ENCODE measurements at places on chromosomes 2 and 18.
A peak's percentile ranks its signal among the peaks of the same experiment; 100 is the strongest.

DNA sequence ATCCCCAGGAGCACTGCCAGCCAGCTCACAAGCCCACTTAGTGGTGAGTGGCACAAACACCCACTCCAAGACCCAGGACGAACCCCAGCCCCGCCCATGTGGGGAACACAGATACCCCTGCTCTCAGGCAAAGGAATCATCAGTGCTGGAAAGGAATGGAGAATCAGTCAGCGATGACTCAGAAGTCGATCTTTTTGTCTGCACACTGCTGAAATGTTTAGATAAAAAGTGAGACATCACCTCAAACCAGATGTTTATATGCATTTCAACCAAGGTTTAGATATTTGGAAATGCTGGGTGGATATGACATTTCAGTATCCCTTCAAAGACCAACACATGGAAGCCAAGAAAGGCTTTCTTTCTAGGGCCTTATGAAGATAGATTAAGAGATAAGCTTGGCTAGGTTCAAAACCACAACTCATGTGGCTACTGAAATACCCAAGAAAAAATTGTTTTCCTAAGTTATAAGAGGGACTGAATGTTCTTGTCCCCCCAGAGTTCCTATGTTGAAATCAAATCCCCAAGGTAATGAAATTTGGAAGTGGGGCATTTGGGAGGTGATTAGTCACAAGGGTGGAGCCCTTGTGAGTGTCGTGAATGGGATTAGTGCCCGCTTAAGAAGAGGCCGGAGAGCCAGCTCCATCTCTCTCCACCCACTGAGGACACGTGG, 43.7 kb downstream of the POU3F3 start:
- DNase-seq = no peak

GRCh38 chr2:231991664-231992063, 30.2 kb downstream of the DIS3L2 start:
- no peak for DNase-seq

DNA sequence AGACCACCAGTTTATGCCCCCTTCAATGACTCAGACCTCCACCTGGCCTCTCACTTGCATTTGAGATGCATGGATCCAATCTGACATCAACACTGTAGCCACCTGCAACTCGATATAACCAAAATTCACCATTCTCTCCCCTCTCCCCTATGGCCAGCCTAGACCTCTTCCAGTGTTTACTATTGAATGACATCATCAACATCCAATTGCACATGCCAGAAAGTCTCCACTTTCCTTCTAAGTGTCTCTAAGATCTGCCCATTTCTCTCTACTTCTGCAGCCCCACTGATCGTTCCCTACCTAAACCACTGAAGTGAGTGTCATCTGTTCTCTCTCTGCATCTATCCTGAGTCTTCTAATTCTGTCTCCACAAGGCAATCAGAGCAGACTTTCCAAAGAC, 151.3 kb upstream of the APCDD1 start:
- DNase-seq = no peak

DNA sequence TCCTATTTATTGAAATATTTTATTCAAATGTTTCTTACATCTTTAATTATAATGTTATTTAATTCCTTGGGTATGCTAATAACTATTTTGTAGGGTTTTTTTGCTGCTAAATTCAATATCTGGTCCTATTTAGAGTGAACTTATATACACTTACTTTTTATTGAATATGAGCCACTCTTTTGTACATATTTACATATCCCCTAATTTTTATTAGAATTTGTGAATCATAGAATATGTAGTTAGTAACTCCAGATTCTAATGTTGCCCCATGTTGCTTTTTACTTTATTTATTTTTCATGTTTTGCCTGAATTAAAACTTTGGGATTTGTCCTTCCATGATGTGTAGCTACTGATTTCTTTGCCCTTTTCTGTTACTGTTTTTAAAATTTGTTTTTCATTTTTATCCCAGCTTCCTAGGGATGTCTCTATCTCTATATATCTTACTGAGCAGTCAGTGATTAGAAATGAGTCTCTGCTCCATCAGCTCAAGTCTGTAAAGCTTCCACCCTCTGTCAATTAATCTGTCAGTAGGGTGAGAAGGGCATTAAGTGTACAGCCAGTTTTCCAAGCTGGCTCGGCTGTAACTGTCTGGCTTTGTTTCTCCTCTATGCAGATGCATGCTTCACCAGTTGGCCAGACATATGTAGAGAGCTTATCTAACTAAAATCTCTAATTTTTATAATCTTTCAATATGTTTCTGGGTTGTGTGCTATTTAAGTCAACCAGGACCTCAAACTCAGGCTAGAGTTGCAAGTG, 256.9 kb downstream of the CDH19 start:
- DNase-seq = no peak

DNA sequence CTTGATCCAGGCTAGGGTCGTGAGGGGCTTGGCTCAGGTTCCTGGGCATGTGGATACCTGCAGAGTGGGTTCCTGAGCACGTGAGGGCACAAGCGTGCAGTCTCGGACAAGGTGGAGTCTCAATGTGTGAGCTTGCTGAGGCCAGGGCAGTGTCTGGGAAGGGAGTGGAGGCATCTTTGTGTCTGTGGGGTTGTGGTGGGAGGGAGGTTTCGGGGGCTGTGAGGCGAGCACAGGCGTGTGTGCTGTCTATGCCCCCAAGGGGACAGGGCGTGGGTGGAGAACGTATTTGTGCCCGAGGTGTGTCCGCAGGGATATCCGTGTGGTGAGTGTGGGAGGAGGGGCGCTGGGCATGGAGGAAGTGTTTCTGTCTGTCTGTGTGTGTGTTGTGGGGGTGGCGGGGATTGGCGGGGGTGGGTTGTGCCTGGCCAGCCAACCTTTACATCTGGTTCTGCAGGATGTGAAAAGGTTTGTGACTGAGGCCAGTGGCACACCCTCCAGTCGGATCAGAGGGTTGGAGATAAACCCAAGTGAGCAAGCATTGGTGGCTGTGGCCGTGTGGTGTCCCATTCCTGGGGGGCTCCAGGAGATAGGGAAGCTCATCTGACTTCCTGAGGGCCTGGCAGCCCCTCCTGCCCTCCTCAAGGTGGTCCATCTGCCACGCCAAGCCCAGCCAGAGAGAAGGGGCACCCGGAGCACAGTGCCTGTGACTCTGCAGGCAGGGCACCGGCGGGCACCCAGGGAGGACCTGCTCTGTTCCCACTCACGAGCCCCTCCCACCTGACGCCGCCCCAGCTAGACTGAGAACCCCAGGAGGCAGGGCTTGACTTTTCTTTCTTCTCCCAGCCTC, 57.1 kb downstream of the ZFP36L2 start:
- DNase-seq = no peak

DNA sequence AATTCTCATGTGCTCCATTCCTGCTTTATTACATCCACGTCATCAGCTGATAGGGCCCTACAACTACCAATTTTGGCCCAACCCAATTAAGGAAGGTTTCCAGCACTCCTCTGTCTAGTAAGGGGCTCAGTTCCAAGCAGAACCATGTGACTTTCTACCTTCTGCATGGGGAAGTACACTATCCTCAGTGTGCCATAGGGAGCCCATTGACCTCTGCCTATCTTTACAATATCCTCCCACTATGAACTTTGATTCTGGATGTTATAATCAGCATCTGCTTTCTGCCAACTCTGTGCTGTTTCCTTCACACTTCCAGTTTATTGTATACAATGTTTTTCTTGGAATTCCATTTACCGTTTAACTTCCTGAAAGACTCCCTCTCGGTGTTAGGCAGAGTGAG, 53.9 kb upstream of the GCFC2 start:
- DNase-seq = no peak

GRCh38 chr2:91477731-91478672, 2786.5 kb downstream of the RPIA start:
- DNase-seq = no peak

GRCh38 chr2:113850687-113851086, 39.2 kb upstream of the ACTR3 start:
- no peak for DNase-seq

DNA sequence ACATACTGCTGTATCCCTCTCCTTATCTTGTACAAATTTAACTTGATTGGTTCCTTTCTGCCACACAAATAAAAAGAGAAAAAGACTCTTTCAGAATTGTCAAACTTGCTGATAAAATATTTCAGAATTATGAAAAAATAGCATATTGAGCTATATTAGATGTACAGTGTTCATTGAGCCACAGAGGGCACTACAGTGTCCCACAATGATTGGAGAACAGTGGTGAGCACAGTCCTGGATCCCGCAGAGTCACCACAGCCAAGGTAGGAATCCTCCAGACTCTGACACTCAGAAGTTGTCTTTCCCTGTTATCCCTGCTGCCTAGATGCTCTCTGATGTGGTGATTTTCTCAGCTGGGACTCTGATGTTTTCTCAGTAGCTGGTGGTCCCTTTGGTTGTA, 1281.3 kb upstream of the ZEB2 start:
- DNase-seq = no peak

DNA sequence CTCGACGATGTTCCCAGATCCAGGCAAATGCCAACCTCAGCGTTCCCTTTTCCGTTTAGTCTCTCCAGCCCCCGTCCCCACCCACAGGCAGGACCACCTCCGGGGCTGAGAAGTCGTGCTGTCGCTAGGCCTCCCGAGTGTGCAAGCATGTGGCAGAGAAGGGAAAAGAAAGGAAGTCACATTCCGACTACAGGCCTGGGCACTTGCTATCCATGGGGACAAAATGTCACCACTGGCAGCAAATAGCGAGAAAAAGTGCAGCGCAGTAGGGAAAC, 420 bp downstream of the PIGN start:
- DNase-seq = no peak

GRCh38 chr2:9738535-9739496, 104.5 kb upstream of the TAF1B start:
- peak; percentile 68 for DNase-seq

DNA sequence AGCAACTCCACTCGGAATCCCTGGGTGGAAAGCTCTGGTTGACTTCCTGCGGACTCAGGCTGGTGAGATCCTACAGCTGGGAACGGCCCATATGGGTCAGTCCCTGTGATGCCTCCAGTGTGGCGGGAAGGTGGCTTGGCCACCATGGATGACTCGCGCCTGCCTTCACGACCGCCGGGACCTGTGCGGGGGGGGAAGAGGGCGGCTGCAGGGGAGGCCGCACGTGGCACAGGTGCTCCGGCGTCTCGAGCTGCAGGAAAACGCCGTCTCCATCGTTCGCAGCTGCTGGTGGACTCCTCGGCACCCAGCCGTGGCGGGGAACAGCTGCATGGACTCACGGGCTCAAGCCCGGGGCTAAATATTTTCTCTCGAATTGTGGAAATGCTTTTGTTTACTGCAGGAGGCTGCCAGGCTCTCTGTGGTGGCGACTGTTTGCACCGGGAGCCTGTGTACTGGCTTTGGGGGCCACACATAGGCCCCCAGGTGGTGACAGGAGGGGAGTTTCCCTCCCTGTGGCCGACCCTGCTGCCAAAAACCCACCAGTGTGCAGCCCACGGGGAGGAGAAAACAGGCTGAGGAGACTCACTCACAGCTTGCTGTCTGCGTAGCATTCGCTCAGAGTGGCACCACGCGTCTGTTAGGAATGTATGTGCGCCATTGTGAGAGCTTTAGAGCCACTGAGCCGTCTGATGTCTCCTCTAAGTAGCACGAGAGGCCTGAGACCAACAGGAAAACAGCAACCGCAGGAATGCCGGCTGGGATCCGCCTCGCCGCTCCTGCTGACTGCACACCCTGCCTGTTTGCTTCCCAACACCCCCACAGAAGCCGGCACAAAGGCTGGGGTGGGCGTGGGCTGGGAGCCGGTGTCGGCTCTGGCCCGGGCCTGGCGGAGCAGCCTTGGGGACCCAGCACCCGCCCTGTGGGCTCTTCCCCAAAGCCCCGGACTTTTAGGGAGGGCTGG, 89.2 kb downstream of the NFATC1 start:
- no peak for DNase-seq

DNA sequence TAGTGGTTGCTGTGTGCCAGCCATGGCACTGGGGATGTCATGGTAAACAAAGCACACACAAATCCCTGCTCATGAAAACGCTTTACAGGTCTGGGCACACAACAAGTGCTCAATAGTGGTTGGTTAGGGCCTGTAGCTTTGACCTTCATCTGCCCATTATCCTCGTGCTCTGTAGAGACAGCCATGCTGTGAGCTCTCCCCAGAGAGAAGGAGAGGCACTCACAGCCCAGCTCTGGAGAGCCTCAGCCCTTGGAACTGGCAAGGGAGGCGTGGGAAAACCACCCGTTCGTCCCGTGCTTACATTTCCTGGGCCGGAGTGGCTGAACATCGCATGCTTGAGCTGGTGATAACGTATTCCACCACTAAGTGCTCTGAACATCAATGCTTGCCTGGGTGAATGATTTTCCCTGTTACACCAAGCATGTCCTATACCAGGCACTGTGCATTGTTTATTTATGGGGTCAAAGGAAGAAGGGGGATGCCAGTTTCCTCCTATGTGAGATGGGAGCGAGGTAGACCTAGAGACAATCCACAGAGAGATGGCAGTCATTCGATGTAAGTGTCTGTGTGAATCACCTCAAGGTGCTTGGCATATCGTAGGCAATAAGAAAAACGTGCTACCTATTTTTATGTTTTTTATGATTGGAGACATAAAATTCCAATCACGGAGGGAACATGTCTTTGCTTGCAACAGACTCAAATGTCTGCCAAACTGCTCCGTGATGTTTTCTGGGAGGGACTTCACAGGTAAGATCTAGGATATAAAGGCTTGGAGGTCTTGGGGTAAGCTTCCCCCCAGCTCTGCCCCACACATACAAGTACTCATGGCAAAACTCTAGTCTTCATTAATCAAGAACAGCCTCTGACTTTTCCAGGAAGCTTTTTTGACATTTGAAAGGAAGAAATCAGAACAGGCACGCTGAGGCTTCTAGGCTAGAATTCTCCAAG, 75.5 kb downstream of the DDX1 start:
- DNase-seq = no peak

DNA sequence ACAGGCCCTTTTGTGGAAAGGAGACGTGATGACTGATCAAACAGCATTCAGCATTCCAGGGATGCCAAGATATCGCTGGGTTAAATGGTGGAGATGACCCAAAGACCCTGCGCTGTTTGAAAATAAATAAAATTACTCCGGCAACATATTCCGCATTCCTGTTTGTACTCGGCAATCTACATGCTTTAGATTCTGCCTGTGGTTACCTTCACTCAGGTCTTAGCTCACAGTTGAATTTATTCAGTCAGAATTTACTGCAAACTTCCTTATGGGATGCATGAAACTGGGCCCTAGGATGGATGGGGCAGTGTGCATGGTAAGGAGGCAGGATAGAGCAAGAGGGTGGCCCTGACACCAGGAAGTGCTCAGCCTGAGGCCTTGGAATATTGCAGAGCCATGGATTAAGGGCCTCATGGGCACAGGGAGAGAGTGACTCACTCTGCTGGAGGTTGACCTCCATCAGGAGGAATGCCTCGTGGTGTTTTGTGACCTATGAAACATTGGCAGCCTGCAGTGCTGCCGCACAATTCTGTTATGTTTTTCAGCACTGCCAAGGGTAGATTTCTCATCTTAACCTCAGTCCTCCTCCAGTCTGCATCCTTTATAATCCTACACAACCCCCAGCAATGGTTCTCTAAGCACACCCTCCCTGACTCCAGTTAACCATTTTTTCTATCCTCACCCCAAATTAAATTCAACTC, 321.4 kb downstream of the IRS1 start:
- DNase-seq = no peak
